ENCODE measurements at places on chromosomes 11 and 22.

GRCh38 chr11:118916842-118917388 is 8.8 kb downstream of the BCL9L start:
- peak; percentile 67 for DNase-seq

DNA sequence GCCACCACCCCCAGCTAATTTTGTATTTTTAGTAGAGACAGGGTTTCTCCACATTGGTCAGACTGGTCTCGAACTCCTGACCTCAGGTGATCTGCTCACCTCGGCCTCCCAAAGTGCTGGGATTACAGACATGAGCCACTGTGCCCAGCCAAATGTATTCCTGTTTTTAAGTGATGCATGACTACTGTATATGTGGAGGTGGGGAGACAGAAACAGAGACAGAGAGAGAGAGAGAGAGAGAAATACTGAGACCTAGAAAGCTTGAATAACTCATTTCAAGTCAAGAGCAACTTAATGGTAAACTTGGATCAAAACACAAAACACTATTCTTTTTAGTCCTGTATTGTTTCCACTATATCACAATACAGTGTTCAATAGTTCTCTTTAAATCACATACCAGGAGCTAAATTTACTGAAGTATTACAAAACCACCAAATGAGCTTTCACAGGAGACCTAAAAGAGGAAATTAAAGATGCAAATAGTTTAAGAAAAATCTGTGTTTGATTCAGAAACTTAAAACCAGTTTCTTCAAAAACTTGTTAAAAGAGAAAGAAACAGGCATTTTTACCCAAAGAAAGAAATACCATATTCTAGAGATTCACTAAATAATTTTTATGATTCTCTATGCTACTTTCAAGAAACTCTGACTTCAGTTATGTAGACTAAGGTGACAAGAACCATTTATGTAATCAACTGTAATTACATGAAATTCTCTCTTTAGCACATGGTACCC is 188.7 kb downstream of the ETS1 start:
- no peak for DNase-seq

DNA sequence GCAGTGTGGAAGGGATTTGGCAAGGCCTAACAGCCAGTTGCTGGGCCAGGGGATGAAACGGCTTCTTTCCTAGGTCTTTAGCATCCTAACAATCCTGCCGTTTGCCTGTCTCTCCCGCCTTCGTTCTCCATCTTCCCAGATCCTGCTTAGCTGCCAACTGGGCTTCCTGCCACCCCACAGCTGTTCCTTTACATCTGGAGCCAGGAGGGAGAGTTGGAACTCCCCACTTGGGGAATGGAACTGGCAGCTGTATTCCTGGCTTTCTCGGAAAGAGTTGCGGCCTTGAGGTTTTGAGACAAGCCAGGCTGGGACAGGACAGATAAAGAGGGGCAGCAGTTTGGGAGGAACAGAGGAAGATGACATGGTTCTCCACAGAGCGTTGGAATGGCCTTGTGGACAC is 59.6 kb downstream of the ST3GAL4 start:
- DNase-seq, result no peak

GRCh38 chr11:112005422-112006094 is 19.6 kb upstream of the DLAT start:
- DNase-seq, result no peak

GRCh38 chr11:45250035-45250718 is 36.0 kb downstream of the SYT13 start:
- DNase-seq, result no peak

- no peak for DNase-seq
Measured at GRCh38 chr11:126328938-126329643, 25.2 kb downstream of the DCPS start.

DNA sequence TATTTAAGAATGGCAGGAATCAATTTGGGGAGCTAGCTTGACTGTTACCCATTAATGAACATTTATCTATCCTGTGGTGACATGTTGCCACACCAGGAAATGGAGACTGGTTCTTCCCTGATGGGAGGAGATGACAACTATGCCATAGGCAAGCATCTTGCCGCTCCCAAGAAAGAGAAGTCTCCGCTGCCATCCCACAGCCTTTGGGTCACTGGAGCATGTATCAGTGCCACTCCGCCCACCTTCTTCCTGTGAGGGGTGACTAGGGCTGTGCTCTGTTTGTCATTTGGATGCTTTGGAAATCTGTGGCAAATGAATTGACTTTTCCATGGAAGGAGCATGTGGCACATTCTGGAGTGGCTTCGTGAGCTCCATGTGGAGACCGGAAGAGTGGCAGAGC is 6.5 kb downstream of the STIP1 start:
- DNase-seq, result no peak

DNA sequence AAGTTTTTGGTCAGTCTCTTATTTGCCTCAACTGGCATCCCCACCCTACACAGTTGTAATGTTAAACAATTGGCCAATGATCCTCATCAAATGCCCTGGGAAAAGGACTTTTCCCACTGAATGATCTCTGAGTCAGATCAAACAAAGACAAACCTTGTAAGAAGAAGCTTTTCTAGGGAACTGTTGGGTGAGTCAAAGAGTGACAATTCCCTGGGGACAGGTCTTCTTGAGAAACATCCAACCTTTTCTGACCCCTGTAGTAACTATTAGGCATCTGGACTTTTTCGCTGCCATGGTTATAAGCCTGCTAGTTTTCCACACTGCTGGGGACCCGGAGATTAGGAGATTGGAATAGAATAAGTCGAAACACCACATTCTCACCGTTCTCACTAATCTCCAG is 789.8 kb upstream of the API5 start:
- DNase-seq, result no peak

DNA sequence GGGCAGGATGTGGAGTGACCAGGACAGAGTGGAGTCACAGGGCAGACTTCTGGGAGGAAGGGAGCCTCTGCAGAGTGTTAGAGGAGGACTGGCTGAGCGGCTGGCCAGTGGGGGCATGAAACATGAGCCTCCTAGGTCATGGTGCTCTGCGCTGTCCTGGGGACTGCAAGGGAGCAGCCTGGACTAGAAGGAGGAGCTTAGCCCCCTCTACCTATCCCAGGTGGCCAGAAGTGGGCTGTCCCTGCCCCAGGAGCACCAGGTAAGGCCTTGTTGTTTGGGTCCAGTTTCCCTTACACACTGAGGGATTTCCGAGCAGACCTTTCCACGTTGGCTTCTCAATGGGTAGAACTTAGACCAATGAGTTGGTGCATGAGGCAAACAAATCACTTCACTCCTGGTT is 7.4 kb downstream of the PKNOX2 start:
- DNase-seq, result no peak

Data from WTC11 (cell line).